D721Med (cell line): ENCODE measurements at places on chromosomes 2 and 18.
A peak's percentile ranks its signal among the peaks of the same experiment; 100 is the strongest.

DNA sequence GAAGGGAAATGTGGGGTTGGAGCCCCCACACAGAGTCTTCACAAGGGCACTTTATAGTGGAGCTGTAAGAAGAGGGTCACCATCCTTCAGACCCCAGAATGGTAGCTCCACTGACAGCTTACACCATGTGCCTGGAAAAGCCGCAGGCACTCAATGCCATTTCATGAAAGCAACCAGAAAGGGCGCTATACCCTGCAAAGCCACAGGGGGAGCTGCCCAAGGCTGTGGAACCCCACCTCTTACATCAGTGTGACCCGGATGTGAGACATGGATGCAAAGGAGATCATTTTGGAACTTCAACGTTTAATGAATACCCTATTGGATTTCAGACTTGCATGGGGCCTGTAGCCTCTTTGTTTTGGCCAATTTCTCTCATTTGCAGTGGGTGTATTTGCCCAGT lies 694.7 kb downstream of the CBLN2 start:
- DNase-seq, result no peak

GRCh38 chr2:114580691-114581090 lies 138.2 kb downstream of the DPP10 start:
- DNase-seq, result no peak

DNA sequence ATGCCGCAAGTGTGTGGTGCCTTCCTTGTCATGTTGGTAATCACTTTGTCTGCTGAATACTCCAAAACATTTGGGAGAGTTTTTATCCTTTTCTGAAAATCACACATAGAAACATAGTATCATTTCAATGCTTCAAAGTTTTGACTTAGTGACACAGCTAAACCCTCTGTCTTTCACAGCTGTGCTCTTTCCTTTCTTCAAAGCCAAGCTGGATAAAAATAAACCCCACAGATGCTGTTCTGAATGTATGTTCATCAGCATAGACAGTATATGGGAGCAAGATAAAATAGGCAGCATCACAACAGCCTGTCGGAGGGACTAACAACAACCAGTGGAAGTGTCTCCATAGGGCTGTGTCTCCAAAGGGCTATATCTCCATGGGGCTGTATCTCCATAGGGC lies 331.3 kb upstream of the DCC start:
- DNase-seq, result no peak

- no peak for DNase-seq
Measured at GRCh38 chr2:99259465-99259864, 4.0 kb upstream of the LYG2 start.

DNA sequence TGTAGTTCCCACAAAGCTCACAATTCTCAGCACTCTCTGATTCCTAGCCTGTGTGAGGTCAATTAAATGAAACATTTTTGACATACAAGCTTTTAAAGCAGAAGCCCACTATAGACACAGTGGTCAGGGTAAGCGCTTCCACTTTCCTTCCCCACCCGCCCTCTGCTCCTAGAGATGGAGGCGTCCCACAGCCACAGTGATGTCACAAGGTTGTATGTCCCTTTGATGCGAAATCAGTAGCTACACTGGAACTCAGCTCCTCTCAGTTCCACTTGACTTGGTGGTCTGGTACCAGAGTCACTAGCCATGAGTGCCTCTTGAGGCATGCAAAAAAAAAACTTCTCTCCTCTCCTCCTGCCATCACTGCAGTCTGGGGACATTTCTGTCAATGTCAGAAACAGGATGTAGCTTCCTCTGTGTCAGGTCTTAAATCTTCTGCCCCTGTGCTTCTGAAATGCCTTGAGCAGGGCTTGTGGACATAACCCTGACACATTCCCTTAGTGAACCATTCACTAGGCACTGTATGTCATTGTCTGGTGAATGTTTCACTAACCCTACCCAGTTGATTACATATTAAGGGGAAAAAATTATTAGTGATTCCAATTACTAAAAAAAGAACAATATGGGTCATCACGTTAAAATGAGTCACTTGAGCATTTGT lies 7.8 kb downstream of the SULT1C4 start:
- no peak for DNase-seq

GRCh38 chr2:207681431-207681830 lies 30.0 kb upstream of the CCNYL1 start:
- no peak for DNase-seq

- DNase-seq, result no peak
Measured at GRCh38 chr2:73839653-73840411, 11.1 kb downstream of the STAMBP start.

- DNase-seq, result no peak
Measured at GRCh38 chr2:12835733-12836132, 119.0 kb downstream of the TRIB2 start.

DNA sequence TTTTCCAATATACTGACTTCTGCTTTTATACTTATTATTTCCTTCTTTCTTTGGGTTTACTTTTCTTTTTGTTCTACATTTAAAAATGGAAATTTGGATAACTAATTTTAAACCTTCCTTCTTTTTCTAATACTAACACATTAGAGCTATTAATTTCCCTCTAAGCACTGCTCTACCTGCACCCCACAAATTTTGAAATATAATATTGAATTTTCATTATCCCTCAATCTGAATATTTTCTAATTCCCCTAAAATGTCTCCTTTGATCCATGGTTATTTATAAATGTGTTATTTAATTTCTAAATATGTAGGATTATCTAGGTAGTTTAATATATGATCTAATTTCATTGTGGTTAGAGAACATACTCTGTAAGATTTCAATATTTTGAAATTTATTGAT lies 63.4 kb upstream of the LGALSL start:
- DNase-seq, result no peak

DNA sequence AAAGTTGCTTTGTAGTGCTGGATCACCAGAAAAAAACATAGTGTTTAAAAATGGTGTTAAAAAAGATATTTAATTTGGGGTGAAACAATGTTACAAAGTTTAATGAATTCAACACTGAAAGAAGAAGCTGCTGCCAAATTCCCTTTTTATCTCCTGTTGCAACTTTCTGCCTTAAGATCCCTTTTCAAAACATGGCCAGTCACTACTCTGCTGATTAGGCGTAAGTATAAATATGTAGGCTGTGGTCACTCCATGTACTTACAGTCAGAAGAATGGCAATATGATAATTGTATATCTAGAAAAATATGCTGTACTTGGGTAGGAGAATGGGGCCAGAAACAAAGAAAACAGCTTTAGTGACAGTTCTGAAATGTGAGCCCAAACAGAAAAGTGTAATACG lies 123.5 kb upstream of the ZBTB14 start:
- DNase-seq, result no peak

DNA sequence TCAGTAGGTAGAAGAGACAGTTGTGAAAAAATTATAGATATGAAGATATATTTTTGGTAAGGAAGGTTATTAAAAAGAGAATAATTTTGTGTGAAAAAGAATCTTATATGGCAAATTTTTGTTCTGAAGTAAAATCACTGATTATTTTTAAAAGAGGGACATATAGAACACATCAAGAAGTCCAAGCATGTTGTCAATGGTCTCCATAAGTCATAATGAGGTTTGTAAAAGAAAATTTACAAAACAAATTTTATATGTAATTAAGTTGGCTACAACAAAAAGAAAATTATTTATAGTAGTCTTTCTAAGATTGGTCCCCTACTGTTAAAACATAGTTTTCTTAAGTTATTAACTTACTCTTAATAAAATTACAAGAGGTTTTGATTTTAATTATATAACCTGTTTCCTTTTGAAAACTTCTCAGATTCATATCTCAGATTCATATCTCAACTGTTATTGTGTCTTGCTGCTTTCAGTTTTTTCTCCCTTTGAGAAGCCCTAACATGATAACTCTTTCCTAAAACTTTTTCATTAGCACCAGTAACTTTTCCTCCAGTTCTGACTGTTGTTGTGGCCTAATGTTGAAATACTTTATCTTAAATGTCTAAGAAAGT lies 81.2 kb downstream of the SH3YL1 start:
- DNase-seq, result no peak

DNA sequence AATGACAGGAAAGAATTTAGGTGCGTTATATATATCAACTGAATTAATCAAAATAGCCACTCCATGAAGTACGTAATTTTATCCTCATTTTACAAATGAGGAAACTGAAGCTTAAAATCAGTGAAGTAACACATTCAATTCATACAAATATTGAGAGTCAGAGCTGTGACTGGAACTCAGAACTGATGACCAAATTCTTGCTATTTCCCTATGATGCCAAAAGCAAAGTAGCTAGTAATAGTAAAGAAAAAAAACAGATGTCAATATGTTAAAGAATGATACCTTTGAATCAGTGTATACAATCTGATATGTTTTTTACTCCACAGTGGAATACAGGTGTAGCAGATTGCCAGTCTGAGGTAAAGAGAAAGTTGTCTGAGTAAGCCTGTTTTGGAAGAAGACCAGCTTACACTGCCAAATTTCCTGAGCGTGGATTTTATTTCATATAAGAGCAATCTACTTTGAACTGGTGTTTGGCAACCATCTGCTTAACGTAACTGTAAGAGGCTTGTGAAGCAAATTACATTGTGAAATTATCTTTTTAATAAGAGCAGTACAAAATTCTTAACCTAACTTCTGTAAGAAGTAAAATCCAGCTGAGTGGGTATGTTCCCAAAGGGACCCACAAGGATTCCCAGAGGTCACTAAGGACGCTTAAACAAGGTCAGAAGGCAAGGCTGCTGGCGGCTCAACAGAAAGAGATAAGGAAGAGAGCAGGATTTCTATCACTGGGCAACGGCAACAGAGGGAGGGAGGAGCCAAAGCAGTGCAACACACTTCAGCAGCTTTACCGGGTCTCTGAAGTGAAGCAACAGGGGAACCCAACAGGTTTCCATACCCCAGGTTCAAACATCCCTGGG lies 85.6 kb downstream of the IKZF2 start:
- DNase-seq, result peak; percentile 8

DNA sequence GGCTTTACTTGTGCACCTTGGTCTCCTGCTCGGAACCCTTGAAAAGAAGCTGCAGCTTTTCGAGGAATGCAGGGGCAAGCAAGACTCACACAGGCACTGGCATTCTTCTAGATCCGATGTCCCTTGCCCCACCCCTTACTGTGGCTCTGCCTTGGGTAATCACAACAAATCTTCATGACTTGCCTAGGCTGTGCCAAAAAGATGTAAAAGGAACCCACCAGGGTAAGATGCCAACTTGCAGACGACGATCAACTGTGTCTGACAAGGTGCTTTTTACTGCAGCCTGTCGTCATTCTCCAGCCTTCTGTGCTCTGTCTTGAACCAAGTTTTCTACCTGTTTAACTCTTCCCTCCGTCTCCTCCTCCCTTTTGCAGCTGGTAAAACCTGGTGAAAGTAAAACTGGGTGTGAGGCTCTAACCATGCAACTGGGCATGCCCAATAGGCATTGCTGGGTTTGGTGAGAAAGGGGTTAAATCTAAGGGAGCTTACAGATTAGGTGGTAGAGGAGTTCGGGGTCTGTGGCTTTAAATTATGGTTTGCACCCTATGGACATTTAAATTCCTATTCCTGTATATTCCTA lies 909 bp upstream of the NRXN1 start:
- no peak for DNase-seq

DNA sequence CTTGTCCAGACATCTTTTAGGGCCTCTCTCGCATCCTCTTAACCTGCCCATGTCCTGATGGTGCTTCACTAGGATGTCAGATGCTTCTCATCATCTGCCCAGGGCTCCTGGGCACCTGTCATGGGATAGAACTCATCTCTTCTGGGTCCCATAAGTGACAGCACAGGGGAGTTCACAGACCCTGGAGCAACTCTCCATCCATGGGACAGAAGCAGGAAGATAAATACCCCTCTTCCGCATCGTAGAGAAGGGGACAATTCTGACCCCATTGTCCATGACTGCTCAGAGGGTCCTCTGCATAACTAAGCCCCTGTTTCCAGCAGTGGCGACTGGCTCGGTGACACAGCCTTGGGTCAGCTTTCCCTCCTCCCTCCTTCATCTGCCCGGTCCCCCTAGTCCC lies 82.3 kb downstream of the TWIST2 start:
- DNase-seq, result no peak

DNA sequence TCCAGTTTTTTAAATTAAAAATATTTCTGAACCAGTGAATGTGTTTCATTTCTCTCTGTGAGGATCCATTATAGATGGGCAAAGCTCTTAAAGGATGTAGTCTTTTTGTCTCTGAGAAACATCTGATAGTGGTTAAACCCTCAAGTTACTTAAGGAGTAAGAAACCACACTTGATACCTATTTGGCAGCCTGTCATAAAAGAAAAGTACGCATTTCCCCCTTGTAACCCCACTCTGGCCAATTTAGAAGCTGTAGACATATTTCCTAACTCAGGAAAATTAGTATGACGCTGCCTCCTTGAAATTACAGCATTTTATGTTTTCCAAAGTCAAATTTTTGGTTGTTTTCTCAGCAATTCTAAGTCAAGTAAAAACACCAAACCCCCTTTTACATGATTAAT lies 2.0 kb downstream of the STAT4 start:
- DNase-seq, result no peak

DNA sequence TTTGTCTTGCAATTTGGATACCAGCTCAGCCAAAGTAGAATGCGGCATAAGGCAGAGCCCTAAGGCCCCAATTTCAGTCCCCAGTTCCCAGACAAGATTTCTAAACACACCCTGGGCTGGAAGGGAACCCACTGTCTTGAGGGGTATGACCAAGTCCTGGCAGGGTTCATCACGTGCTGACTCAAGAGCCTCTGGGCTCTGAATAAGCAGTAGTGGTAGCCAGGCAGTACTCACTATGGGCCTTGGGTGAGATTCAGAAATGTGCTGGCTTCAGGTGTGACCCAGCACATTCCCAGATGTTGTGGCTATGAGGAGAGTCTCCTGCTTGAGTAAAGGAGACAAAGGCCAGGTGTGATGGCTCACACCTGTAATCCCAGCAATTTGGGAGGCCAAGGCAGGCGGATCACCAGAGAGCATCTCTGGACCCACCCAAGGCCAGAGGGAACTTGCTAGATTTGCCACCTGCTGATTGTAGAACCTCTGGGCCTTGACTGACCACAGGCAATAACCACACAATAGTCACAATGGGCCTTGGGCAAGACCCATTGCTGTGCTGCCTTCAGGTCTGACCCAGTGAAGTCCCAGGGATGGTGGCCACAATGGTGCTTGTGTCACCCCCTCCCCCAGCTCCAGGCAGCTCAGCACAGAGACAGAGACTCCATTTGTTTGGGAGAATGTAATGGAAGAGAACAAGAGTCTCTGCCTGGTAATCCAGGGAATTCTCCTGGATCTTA lies 74.9 kb downstream of the ATL2 start:
- DNase-seq, result no peak

- no peak for DNase-seq
Measured at GRCh38 chr2:174752403-174753037, 11.8 kb downstream of the CHRNA1 start.

DNA sequence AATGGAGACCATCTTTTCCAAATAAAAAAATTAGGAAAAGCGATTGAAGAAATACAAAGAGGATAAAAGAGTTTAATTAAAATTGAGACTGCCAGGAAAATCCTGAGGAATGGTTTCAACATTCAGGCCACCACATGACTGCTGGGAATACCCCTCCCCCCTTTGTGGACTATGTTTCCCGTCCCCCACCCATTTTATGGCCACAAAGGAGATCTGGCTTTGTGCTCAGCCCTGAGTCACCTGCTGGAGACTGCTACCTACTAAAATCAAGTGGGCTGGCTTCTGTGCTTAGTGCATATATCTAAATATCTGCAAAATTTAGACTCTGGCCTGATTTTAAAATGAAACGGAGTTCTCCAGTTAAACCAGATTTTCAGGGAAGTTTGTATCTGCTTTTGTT lies 10.1 kb downstream of the RND3 start:
- no peak for DNase-seq

- no peak for DNase-seq
Measured at GRCh38 chr2:31205186-31205585, 12.1 kb downstream of the CAPN14 start.

- DNase-seq, result no peak
Measured at GRCh38 chr18:47628893-47629292, 301.6 kb downstream of the SMAD2 start.
